ENCODE measurements at places on chromosomes 16 and 17.

GRCh38 chr17:77437017-77437416 lies 296.2 kb downstream of the SEC14L1 start:
- no peak for DNase-seq

GRCh38 chr17:8151641-8152111 lies 528 bp downstream of the PER1 start:
- no peak for DNase-seq

DNA sequence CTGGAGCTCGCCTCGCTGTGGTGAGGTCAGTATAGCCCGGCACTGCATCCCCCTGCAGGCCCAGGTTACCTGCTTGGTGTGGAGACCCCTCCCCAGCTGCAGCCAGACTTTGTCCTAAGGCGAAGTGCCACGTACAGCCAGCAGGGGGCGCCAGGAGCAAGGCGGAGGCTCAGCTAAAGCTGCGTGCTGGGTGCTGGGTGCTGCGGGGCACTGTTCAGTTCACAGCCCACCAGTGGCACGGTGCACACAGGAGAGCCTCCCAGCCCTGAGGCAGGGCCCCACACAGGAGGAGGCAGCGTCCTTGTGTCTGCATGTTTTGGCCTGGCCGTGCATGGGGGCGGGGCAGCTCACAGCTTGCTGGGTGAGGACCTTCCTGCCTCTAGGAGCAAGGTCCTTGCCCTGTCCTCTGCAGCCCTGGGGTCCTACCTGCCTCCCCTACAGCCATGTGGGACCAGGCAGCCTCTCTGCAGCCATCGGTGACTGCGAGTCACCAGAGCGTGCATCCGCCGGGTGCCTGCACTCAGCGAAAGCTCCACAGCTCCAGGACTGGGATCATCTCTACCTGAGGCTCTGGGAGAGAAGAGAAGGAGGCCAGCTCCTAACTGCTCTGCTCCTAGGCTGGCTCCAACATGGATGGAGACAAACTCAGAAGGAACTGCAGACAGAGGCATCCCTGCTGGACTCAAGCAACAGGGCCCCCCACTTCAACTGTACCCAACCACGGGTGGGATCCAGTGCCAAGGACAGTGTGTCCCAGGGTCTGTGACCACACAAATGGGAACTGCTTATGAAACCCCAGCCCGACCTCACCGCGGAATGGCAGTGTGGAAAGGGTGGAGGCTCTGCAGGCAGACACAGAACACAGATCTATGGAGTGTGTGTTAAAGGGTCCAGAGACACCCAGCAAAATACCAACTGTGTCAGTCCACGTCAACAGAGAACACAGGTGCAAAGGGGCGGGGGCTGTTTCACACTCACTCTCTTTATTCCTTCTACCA lies 19.0 kb downstream of the SLC7A5 start:
- peak; percentile 96 for DNase-seq

DNA sequence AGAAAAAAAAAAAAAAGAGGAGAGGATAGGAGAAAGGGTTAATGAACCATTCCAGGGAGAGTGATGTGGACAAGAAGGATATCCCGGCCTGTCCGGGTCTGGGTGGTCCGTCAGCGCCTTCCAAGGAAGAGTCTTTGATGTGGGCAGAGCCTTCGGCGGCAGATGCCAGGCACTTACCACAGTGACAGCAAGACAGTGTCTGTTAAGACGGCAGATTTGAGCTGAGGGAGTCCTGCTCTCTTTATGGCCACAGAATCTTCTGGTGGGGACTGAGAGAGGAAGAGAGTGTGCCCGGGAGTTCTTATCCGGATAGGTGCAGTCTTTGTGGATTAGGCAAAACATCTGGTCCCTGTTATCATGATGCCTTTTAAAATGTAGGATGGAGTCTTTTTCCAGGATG lies 95.2 kb downstream of the ZDHHC7 start:
- no peak for DNase-seq

DNA sequence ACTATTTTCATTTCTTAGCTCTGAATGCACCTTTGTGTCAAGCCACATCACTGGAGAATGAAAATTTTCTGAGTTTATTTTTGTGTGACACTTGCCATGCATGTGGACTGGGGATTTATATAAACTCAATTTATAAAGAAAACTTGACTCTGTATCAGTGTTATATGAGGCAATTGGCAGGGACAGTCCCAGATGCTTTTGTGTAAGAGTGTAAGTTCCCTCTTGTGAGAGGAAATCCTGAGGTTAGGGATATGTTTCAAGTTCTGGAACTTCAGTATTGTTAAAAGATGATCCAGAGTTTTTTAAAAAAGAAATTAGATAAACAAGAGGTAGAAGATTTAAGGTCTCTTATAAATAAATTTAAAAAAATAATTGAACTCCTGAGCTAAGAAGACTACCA lies 10.9 kb upstream of the CCL8 start:
- DNase-seq: no peak

- no peak for DNase-seq
These were observed 123.3 kb downstream of the CDK5R1 start for GRCh38 chr17:32609884-32610650.

- no peak for DNase-seq
These were observed 46.0 kb downstream of the KATNIP start for GRCh38 chr16:27595993-27596392.

- peak; percentile 74 for DNase-seq
These were observed 10.0 kb downstream of the GPR179 start for GRCh38 chr17:38333635-38334295.

GRCh38 chr16:84947022-84947421 lies 64.3 kb downstream of the ZDHHC7 start:
- DNase-seq: no peak

- no peak for DNase-seq
These were observed 1.5 kb upstream of the SREBF1 start for GRCh38 chr17:17837966-17838962.

- DNase-seq: no peak
These were observed 19.2 kb downstream of the CD300LB start for GRCh38 chr17:74512036-74512435.

DNA sequence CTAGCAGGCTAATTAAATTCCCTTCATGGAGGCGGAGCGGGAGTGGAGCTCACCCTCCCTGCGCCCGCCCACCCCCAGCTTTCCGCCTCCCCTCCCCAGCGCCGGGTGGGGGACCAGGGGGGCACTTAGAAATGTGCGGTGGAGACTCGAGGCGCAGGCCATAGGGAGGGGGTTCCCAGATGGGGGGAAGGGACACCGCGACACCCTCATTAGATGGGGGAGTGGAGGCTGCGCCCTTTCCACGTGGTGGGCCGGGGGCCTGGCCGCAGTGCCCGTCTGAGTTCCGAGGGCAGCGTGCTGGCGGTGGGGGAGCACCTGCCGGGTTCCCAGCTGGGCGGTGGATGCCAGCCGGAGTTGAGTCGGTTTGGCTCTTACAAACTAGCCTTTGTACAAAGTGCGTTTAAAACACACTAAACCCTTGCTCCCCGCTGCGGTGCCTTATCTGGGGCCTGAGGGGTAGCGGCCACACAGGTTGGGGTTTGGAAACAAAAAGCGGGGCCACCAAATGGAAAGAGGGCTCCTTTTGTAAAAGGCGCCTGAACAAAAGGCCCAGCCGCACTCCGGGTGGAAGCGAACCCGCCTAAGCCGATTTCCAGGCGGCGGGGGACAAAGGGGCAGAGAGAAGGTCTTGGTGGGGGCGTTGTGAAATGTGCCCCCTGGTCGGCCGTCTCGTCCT lies 1.4 kb downstream of the GSE1 start:
- no peak for DNase-seq

GRCh38 chr17:70947636-70948565 lies 778.6 kb downstream of the KCNJ2 start:
- DNase-seq: no peak

DNA sequence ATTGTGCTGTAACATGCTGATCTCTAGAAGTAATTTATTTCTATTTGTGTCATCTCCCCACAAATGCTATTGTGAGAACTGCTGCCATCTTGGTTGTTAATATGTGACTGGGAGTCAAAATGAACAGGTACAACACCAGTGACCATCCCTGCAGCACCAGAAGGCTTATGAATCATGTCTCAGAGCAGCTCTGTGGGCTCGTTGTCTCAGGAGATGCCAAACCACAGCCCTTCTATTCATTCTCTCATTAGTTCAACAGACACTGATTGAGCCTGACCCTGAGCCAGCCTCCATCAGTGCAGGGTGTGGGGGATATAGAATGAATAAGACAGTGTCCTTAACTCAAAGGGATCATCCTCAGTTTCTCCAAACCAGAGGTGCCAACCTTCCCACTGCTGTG lies 92.5 kb downstream of the UTP18 start:
- no peak for DNase-seq

DNA sequence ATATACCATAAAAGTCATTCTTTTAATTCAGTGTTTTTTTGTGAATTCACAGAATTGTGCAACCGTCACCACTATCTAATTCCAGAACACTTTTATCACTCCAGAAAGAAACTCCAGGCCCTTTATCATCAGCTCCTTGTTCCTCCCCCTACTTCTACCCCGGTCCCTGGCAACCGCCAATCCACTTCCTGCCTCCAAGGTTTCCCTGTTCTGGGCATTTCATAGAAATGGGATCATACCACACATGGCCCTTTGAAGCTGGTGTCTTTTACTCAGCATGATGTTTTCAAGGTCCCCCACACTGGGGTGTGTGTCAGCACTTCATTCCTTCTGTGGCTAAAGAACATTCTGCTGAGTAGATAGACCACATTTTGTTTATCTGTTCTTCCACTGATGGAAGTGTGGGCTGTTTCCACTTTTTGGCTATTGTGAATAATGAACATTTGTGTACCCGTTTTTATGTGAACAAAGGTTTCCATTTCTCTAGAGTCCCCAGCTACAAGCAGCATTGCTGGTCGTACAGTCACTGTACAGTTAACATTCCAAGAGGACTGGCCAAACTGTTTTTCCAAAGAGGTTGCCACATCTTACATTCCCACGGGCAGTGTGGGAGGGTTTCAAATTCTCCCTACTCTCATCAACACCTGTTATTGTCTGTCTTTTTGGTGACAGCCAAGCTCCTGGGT lies 75.8 kb upstream of the ZNF469 start:
- DNase-seq: no peak

DNA sequence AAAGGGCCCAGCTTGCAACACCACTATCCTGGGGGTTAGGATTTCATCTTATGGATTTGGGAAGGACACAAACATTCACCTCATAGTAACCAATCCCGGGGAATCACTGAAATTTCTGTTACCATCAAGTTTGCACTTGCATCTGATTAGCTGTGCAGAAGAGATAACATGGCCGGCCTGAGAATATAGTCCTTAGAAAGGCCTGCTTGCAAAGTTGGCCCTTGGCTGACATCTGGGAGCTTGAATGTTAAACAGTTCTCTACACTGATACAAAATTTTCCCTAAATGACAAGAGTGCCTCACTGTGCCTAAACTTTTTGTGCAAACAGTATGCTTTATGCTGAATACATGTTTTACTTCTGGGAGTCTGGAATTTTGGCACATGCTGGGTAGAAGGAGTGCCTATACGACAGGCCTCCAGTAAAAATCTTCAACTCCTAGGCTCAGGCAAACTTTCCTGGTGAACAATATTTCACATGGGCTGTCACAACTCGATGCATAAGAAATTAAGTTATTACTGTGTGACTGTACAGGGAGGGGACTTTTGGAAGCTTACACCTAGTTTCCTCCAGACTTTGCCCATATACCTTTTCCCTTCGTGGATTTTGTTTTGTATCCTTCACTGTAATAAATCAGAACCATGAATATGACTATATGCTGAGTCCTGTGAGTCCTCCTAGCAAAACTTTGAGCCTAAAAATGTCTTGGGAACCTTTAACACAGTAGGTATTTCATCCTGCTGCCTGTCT lies 31.3 kb downstream of the TBC1D3B start:
- no peak for DNase-seq

DNA sequence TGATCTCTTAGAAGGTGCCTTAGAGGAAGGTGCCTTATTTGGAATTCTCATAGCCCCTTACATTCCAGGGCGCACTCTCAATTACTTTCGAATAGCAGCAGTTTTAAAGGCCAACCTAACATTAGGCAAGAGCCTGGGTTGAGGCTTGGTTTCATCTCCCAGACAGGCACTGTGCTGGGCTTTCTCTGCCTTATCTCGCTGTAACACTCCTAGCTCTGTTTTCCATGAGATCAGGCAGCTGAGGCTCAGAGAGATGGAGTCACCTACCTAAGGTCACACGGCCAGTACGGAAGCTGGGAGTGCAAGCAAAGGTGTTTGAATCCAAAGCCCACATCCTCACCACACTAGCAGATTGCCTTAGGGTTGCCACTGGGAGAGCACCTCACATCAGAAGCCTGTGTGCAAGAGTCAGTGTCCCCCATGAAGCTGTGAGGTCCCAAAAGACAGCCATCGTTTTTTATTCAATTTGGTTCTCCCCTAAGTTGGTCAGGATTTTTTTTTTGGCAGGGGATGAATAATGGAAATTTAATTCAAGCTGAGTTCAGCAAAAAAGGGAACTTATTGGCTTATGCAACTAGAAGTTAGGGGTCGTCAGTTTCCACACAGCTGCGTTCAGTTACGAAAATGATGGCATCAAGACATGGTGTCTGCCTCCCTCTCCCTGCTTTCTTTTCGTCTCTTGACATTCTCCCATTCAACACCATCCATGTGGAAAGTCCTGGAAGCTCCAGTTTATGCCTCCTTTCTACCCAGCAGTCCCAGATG lies 206.4 kb downstream of the KATNIP start:
- no peak for DNase-seq

GRCh38 chr16:23014592-23014991 lies 134.7 kb downstream of the USP31 start:
- DNase-seq: no peak

DNA sequence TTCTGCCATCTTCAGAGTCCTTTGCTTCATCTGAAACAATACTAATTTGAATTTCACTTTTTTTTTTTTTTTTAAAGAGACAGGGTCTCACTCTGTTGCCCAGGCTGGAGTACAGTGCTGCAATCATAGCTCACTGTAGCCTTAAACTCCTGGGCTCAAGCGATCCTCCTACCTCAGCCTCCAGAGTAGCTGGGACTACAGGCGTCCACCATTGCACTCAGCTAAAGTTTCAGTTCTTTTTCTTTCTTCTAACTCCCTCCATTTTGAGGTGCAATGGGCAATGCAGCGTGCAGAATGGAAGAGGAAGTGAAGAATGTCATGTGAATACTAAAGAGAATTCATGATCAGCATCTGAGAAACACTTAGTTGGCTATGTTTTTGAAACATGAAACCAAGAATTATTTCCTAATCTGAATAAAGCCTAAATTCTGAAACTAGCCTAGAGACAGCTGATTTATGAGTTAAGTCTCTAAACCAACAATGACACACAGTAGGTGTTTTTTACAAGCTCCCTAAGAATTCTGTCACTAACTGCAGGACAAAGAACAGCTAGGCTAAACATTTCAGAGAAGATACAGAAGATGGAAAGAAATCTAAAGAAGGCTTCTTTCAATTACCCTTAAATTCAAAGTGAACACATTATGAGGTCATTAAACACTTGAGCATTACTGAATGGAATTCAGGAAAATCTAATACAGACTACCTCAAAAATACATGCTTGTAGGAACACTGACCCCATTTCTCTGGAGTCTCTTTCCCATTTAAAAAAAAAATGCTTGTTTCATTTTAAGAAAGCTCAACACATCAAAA lies 21.0 kb downstream of the SNN start:
- DNase-seq: no peak

- DNase-seq: no peak
These were observed 54.5 kb downstream of the TENT4B start for GRCh38 chr16:50207652-50208051.

All from GM12891 (cell line).